ENCODE measurements at places on chromosomes 6 and 20.

DNA sequence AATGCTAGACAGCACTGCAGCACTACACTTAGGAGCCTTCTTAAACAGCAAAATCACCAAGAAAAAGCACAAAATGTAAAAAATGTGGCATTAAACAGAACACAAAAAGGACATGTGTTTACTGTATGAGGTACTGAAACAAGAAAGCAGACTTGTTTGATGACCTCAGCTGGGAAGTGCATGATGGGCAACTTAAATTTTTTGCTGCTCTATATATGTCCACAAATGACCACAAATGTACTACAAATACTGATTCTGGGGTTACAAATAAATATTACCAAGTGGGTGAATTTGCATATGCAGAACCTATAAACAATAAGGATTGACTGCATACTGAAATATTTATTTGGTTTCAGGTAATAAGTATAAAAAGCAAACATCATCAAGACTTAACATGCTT, 13.1 kb downstream of the RAB23 start:
- DNase-seq, result no peak

GRCh38 chr6:1620504-1621069, 10.9 kb downstream of the FOXC1 start:
- DNase-seq, result no peak

DNA sequence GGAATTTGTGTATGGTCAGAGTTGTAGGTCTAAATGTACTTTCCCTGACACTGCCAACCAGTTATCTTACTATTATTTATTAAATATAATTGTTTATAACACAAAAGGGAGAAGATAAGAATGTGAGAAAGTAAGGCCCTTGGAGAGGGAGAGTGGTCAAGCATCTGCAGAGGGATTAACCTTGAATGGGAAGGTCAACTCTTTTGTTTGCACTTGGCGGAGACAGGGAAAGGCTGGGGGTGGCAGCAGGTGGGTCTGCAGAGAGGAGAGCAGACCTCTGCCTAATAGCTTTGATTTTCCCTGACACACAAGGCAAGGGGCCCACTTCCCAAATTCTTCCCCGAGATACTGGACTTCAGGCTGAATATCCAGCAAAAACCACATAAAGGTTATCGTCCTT, 4.2 kb downstream of the LRP11 start:
- peak; percentile 45 for DNase-seq

- DNase-seq, result no peak
Observed at GRCh38 chr6:20142866-20143265, 69.4 kb downstream of the MBOAT1 start.

GRCh38 chr6:71810880-71811279, 75.5 kb upstream of the RIMS1 start:
- no peak for DNase-seq

GRCh38 chr6:106453756-106454367, 93.3 kb downstream of the CRYBG1 start:
- no peak for DNase-seq

DNA sequence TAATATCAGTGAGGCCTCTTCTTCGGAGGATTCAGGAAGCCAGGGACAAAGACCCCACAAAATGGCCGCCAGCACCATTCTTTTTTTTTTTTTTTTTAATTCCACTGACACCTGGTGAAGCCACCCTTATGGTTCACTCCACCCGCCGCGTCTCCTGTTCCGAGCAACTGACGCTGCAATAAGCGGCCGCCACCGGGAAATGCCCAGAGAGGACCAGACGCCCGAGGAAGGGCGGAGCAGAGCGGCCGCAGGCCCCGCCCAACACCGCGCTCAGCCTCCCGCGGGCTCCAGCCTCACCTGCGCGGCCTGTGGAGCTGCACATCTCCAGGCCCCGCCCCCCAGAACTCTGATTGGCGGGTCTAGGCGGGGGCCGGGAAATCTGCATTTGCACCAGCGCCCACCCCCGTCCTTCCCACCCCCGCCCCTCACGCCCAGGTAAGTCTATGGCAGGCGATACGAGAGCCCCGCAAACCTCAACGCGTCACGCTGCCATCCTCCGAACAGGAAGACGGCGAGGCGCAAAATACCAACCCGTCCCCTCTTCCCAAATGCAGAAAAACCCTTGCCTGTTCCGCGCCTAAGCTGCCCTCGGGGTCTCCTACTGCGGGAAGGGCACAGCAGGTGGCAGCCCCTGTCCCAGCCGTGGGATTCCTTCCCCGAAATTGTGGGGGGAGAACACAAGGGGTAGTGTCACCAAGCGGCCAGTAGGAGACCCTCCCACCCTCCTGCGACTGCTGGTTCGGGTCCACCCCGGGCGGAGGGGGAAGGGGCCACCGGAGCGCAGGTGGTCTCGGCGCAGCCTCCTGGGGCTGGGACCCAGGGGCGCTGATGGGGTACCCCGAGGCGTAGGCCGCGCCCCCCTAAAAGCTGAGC, 960 bp downstream of the ATP9A start:
- DNase-seq, result peak; percentile 91

DNA sequence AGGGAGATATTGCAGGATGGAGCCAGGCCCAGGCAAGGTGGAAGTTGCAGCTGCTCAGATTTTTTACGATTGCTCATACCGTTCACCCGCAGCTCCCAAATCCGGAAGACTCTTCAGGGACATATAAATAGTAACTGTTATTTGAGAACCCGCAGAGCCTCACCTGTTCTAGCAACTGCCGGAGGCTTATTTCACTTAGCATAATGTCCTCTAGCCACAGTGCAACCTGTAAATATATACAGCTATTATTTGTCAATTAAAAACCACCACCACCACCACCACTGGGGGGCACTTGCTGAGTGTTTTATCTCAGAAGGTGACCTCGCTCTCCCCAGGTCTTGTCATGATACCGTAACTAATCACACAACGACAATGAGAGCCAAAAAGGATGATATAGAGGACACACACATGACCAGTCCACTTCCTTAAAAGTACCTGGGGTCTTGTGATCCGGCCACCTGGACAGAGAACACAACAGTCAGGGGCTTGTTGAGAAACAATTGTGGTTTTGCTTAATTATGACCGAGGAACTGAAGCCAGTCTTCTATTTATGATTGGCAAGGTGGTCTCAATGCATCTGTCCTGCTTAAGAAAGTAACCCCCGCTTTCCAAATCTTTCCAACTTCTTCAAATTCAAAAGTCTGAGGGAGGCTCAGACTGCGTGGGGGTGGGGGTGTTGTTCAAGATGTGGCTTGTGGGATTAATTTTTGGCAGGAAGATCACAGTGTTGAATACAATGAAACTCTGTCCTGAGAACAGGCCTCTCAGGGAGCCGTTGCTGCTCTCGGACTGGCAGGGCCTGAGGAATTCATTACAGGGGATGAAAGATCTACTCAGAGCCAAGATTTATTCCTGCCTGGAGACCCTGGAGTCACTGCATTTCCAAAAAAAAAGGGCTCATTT, 107.7 kb upstream of the PRND start:
- no peak for DNase-seq

DNA sequence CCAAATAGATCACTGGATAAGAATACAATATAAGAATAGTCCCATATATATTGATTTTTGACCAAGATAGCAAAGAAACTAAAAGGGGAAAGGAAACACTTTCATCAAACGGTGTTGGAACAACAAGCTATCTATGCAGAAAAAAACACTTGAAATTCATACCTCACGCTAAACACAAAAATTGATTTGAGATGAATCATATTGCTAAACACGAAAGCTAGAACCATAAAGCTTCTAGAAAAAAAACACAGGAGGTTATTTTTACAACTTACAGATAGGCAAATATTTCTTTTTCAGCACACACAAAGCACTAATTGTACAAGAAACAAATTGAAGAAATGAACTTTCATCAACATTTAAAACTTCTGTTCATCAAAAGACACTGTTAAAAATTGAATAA, 36.7 kb upstream of the TMEM14A start:
- no peak for DNase-seq

- DNase-seq, result no peak
Observed at GRCh38 chr20:13426870-13427269, 205.8 kb downstream of the ISM1 start.

- no peak for DNase-seq
Observed at GRCh38 chr20:9112541-9113515, 43.9 kb downstream of the PLCB4 start.

- no peak for DNase-seq
Observed at GRCh38 chr6:6243846-6244245, 76.6 kb downstream of the F13A1 start.

- no peak for DNase-seq
Observed at GRCh38 chr6:150159757-150160156, 16.9 kb downstream of the PPP1R14C start.

GRCh38 chr6:129248946-129249345, 366.0 kb downstream of the LAMA2 start:
- no peak for DNase-seq

- no peak for DNase-seq
Observed at GRCh38 chr20:21092806-21093205, 13.4 kb downstream of the LINC00237 start.

DNA sequence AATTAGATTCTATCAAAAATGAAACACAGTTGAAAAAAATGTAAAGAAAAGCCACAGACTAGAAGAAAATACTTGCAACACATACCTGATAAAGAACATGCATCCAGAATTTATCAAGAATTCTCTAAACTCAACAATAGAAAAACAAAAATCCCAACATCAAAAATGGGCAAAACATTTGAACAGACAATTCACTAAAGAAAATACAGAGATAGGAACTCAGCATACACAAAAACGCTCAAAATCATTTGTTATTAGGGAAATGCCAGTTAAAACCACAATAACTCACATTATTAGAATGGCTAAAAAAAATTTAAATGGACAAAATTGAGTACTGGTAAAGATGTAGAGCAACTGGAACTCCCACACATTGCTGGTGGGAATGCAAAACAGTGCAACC, 311.0 kb upstream of the PRDM1 start:
- no peak for DNase-seq

- DNase-seq, result peak; percentile 28
Observed at GRCh38 chr20:11894062-11894461, 23.6 kb upstream of the BTBD3 start.

- DNase-seq, result no peak
Observed at GRCh38 chr20:18289306-18289705, 979 bp downstream of the ZNF133 start.

GRCh38 chr6:36610956-36611336, 16.8 kb downstream of the SRSF3 start:
- DNase-seq, result no peak

- no peak for DNase-seq
Observed at GRCh38 chr20:1920826-1921225, 25.6 kb downstream of the SIRPA start.

GRCh38 chr6:2935566-2936291, 32.6 kb upstream of the SERPINB9 start:
- DNase-seq, result no peak

- DNase-seq, result no peak
Observed at GRCh38 chr6:366389-367297, 24.9 kb upstream of the IRF4 start.

- peak; percentile 67 for DNase-seq
Observed at GRCh38 chr20:17822039-17822438, 122.3 kb downstream of the BANF2 start.

- no peak for DNase-seq
Observed at GRCh38 chr6:149851461-149852110, 12.6 kb downstream of the LRP11 start.

DNA sequence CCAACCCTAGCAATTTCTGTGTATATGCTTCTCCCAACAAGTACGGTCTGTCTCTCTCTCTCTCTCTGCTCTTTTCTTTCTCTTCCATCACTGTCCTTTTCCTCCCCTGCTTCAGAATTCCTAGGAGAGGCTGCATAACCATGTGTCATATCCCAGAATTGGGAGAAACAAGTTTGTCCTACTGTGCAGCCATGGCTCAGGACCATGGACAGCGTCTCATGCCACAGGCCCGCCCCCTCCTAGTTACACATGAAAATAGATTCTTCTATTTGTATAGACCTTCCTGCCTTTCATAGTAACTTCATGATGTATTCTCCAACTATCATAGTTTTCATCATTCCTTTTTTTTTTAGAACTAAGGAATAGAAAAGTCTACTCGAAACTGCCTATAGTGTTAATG, 98.0 kb downstream of the FNDC1 start:
- no peak for DNase-seq

GRCh38 chr20:64150756-64151632, 13.3 kb upstream of the MYT1 start:
- no peak for DNase-seq

- peak; percentile 59 for DNase-seq
Observed at GRCh38 chr6:111871725-111872400, 1.4 kb downstream of the FYN start.

DNA sequence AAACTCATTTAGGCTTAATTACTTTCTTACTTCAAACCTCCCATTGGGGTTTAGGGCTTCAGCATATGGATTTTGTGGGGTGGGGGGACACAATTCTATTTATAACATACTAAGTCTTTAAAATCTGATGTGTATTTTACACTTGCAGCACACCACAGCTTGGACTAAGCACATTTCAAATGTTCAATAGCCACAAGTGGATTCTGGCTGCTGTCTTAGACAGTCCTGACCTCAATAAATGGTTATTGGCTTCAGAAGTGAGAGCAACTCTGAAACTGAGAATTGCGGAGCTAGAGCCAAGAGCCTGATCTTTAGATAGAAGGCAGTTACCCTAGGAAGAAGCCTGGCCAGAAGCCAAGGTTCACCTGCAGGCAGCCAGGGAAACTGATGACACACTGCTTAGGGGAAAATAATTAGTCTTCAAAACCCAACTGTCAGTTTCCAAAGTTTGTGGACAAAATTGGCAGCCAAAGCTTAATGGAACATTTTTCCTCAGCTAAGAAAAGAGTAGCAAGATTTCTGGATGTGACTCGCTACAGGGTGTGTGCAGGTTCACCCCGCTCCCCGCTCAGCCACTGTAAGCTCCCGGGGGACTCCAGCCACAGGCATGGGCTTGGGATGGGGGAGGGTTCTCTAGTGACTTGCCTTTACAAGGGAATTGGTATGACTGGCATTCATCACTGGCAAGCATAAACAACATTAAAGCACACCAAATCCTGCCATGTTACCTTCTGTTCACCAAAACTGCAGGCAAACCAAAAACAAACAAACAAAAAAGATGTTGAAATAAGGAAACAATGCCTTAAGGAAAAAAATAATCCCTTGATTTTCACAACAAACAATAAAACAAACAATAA, 219.8 kb downstream of the TFAP2A start:
- DNase-seq, result no peak

DNA sequence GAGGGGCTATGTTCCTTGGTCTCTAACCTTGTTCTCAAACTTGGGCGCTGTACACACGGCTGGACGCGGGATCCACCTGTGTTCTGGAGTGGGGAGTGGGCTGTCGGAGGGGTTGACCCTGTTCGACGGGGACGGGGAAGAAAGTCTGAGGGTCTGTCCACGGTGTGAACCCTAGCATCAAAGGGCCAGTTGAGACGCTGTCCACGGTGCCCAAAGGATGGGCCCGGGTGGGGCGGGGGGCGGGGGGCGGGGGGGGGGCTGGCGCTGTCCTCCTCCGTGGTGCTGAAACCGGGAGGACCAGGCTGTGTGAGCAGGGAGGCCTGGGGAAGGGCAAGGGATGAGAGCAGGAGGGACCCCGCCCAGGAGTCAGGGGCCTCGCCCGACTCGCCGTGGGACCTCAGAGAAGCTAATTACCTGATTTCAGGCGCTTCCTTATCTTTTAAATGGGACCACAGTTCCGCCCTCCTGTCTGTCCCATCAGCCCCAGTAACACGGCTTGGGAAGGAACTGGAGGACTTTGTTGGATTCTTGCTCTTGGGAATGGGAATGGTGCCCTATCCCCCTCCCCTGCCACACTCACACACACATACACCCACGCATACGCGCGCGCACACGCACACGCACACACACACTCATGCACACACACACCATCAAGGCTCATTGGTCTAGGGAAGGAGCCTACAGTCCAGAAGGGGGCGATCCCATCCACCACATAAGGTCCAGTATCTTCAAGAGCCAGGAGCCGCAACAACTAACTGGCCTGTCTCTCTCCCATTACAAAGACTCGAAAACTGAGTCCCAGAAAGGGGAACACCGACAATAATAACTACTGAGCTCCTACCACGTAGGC, 1.0 kb upstream of the VSTM2L start:
- peak; percentile 64 for DNase-seq

All from HuH-7 (cell line).